Bronchial smooth muscle cell (primary cell): ENCODE measurements at places on chromosomes 3 and 15. TPM values are rescaled to one million over a fixed set of nuclear protein-coding genes. Genes with fewer than 3 reads are reported as not detected.

The EPHB3 gene
- total RNA-seq: 6.8 and 15.5 TPM in 2 replicates

The SLC9C1 gene
- not detected in 2 replicates for total RNA-seq

The PARP15 gene
- 0.16 and 0.17 TPM in 2 replicates for total RNA-seq

The PRTG gene
- total RNA-seq: 0.47 and 1.2 TPM in 2 replicates

The AMIGO3 gene
- under 0.01 and 0.34 TPM in 2 replicates for total RNA-seq

The PRR23C gene
- not detected in 2 replicates for total RNA-seq

The HYAL1 gene
- 1.2 and 2.7 TPM in 2 replicates for total RNA-seq

The THRB gene
- total RNA-seq: 0.09 and 0.79 TPM in 2 replicates

The CDCP1 gene
- 1.4 and 5.5 TPM in 2 replicates for total RNA-seq

The BFSP2 gene
- total RNA-seq: not detected in 2 replicates

The EXD1 gene
- total RNA-seq: under 0.01 TPM in 1 of 2 replicates, not detected in the other

The C3orf49 gene
- total RNA-seq: not detected in 2 replicates

The DCUN1D1 gene
- 27.9 and 34.4 TPM in 2 replicates for total RNA-seq

The ROPN1 gene
- total RNA-seq: not detected in 2 replicates

The ACTRT3 gene
- 6.6 and 7.1 TPM in 2 replicates for total RNA-seq

The USP13 gene
- total RNA-seq: 3.4 and 5.7 TPM in 2 replicates

The CYP8B1 gene
- not detected in 2 replicates for total RNA-seq

The THUMPD3 gene
- 56.7 and 63.3 TPM in 2 replicates for total RNA-seq

The MST1R gene
- total RNA-seq: 0.32 and 0.86 TPM in 2 replicates

The TMCO5A gene
- total RNA-seq: not detected in 2 replicates

The SLC6A20 gene
- not detected in 2 replicates for total RNA-seq

The DYNLT2B gene
- 10.4 and 11.0 TPM in 2 replicates for total RNA-seq

The SH2D7 gene
- total RNA-seq: not detected in 2 replicates

The CADPS gene
- 2.4 and 19.2 TPM in 2 replicates for total RNA-seq

The UACA gene
- total RNA-seq: 138 and 157 TPM in 2 replicates

The PRICKLE2 gene
- 24.9 and 34.5 TPM in 2 replicates for total RNA-seq

The DMXL2 gene
- total RNA-seq: 14.4 and 20.6 TPM in 2 replicates

The LMAN1L gene
- not detected in 2 replicates for total RNA-seq

The CD80 gene
- 0.16 and 0.26 TPM in 2 replicates for total RNA-seq

The TRH gene
- total RNA-seq: not detected in 2 replicates

The STAC gene
- 0.47 TPM in 1 of 2 replicates, not detected in the other for total RNA-seq

The TRPM1 gene
- total RNA-seq: not detected in 2 replicates

The IGF2BP2 gene
- 16.7 and 18.6 TPM in 2 replicates for total RNA-seq

The ESYT3 gene
- total RNA-seq: 0.16 TPM in 1 of 2 replicates, not detected in the other

The TGFBR2 gene
- total RNA-seq: 75.4 and 110 TPM in 2 replicates

The STARD5 gene
- 8.3 and 11.0 TPM in 2 replicates for total RNA-seq

The ALG1L2 gene
- not detected in 2 replicates for total RNA-seq

The GOLGA6L22 gene
- total RNA-seq: under 0.01 TPM in 1 of 2 replicates, not detected in the other

The SLC28A1 gene
- not detected in 2 replicates for total RNA-seq

The FEZF2 gene
- total RNA-seq: not detected in 2 replicates

The HIGD2B gene
- total RNA-seq: under 0.01 TPM in 1 of 2 replicates, not detected in the other

The LMLN gene
- 8.8 and 9.5 TPM in 2 replicates for total RNA-seq

The GUCA1C gene
- total RNA-seq: not detected in 2 replicates

The SUCLG2 gene
- total RNA-seq: 44.8 and 80.5 TPM in 2 replicates

The NEIL1 gene
- total RNA-seq: 6.3 TPM in 2 replicates

The FHIT gene
- total RNA-seq: 0.77 and 0.95 TPM in 2 replicates

The EXOSC7 gene
- 60.8 and 62.1 TPM in 2 replicates for total RNA-seq

The RLBP1 gene
- total RNA-seq: not detected in 2 replicates

The CLEC3B gene
- total RNA-seq: 15.6 and 33.1 TPM in 2 replicates
